ENCODE measurements at places on chromosomes 4 and X. TPM values are rescaled to one million over a fixed set of nuclear protein-coding genes. Genes with fewer than 3 reads are reported as not detected.

DNA sequence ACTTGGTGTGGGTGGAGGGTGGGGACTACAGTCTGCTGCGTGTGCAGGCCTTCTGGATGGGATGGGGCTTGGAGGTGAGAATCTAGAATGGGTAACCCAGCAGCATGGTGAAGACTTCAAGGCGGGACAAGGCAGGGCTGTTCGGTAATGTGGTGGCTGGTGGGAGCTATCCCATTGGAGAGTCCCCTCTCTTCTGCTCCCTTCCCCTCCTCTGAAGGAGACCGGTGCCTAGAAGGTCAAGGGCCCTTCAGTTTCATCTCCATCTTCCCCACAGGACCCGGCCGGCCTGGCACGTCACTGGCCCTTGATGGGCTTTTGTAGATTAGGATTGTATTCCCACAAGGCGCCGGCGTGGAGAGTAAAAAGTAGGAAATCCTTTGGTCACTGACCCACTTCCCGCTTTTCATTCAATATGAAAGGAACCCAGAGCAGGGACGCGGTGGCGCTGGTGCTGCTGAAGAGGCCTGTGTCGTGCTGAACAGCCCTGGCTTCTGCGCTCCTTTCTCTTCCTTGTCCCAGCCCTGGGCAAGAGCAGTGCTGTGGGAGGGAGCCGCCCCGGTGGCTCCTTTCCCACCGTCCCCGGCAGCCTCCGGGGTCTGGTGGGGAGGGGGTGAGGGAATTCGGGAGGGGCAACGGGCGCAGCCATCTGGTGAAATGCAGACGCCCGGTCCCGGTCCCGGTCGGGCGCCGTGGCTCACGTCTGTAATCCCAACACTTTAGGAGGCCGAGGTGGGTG is 7.3 kb upstream of the HMGB3 start:
- no peaks in the 10 kb centered on the region for H3K4me1 ChIP-seq
- H3K27me3 ChIP-seq: no peaks in the 10 kb centered on the region
- H3K27ac ChIP-seq: no peak overlapping the region
- H3K4me3 ChIP-seq: no peak overlapping the region
- H3K36me3 ChIP-seq: no peaks in the 10 kb centered on the region
- no peak for DNase-seq

GRCh38 chr4:20723019-20723418 is 22.8 kb downstream of the PACRGL start:
- no peaks in the 10 kb centered on the region for H3K27me3 ChIP-seq
- DNase-seq: no peak
- no peak overlapping the region for H3K4me3 ChIP-seq
- no peaks in the 10 kb centered on the region for H3K4me1 ChIP-seq
- peaks cover 50% of the 10 kb centered on the region for H3K36me3 ChIP-seq

DNA sequence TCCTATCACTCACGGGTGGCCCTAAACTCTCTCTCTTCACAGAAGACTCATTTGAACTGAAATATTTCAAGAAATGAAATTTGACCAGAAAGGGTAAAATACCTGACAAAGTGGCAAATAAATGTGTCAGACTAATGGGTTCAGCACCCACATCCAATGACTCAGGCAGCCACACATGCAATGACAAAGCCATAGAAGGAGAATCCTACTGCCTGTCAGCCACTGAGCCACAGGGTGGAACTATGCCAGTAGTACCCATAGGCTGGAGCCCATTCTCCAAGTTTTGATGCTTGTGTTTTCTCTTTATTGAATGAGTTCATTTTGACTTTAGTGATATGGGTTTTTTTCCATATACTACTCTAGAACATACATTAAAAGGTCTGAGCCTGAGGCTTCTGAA is 179.0 kb downstream of the BEND2 start:
- no peak overlapping the region for H3K4me3 ChIP-seq
- no peak overlapping the region for H3K27ac ChIP-seq
- H3K27me3 ChIP-seq: no peaks in the 10 kb centered on the region
- no peaks in the 10 kb centered on the region for H3K4me1 ChIP-seq

GRCh38 chr4:110850461-110851442 is 227.9 kb upstream of the PITX2 start:
- no peak for DNase-seq
- H3K4me3 ChIP-seq: no peak overlapping the region
- no peaks in the 10 kb centered on the region for H3K4me1 ChIP-seq
- H3K27ac ChIP-seq: no peak overlapping the region
- H3K27me3 ChIP-seq: peaks cover 5% of the 10 kb centered on the region
- no peaks in the 10 kb centered on the region for H3K36me3 ChIP-seq

GRCh38 chr4:148430854-148431253 is 11.4 kb downstream of the NR3C2 start:
- no peak overlapping the region for H3K27ac ChIP-seq
- no peak overlapping the region for H3K4me3 ChIP-seq
- H3K36me3 ChIP-seq: no peaks in the 10 kb centered on the region
- no peak for DNase-seq

DNA sequence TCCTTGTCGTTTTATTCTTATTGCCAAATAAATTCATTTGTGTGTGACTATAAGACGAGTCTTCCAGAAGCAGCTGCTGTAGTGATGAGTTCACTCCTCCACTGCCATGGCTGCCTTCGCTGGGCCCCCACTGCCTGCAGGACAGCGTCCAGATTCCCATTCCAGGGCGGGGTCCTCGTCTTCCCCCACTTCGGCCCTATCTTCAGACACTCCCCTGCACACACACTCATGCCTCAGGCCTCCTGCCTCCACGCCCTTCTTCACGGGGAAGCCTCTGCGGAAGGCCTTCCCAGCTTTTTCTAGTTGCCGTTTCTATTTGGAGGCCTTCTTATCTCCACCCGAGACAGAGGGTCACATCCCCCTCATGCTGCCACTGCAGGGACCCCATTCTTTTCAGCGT is 80.4 kb downstream of the SHROOM2 start:
- H3K4me1 ChIP-seq: no peaks in the 10 kb centered on the region
- H3K4me3 ChIP-seq: no peak overlapping the region
- peak overlapping the region; percentile 56 for H3K27ac ChIP-seq

- H3K36me3 ChIP-seq: no peaks in the 10 kb centered on the region
- H3K27me3 ChIP-seq: no peaks in the 10 kb centered on the region
- H3K4me1 ChIP-seq: no peaks in the 10 kb centered on the region
- H3K4me3 ChIP-seq: no peak overlapping the region
Observed at GRCh38 chrX:31593353-31593752, 521.5 kb upstream of the FTHL17 start.

GRCh38 chr4:142112451-142112850 is 476.1 kb downstream of the IL15 start:
- no peak overlapping the region for H3K4me3 ChIP-seq
- H3K4me1 ChIP-seq: peaks cover 11% of the 10 kb centered on the region
- H3K36me3 ChIP-seq: no peaks in the 10 kb centered on the region
- H3K27ac ChIP-seq: no peak overlapping the region
- no peak for DNase-seq
- H3K27me3 ChIP-seq: no peaks in the 10 kb centered on the region

GRCh38 chr4:624705-625590 is at the start of gene PDE6B:
Gene PDE6B (plus strand): TSS chr4:625573. CDS start chr4:625627, 54 bp downstream.
- H3K4me1 ChIP-seq: no peaks in the 10 kb centered on the region
- H3K36me3 ChIP-seq: no peaks in the 10 kb centered on the region
- H3K27me3 ChIP-seq: no peaks in the 10 kb centered on the region
- no peak for DNase-seq

GRCh38 chr4:40828661-40829060 is 78.9 kb downstream of the NSUN7 start:
- no peak overlapping the region for H3K4me3 ChIP-seq
- DNase-seq: no peak
- no peaks in the 10 kb centered on the region for H3K36me3 ChIP-seq
- H3K27me3 ChIP-seq: no peaks in the 10 kb centered on the region
- H3K27ac ChIP-seq: no peak overlapping the region

DNA sequence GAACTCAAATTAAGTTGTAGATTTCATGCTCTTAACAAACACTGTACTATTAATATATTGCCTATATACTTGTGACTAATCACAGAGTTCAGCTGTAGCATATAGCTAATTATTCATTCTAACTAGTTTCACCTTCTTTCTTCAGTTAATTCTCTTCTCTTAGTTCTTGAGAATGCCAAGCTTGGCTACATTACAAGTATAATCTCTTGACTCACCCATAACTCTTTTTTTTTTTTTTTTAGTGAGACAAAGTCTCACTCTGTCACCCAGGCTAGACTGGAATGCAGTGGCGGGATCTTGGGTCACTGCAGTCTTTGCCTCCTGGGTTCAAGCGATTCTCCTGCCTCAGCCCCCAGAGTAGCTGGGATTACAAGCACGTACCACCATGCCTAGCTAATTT is 5.4 kb downstream of the KLHL5 start:
- no peaks in the 10 kb centered on the region for H3K36me3 ChIP-seq
- H3K27me3 ChIP-seq: no peaks in the 10 kb centered on the region
- peaks cover 31% of the 10 kb centered on the region for H3K4me1 ChIP-seq

- H3K27me3 ChIP-seq: no peaks in the 10 kb centered on the region
- H3K4me3 ChIP-seq: no peak overlapping the region
- DNase-seq: peak; percentile 64
- H3K4me1 ChIP-seq: no peaks in the 10 kb centered on the region
Observed at GRCh38 chrX:155048977-155049619, 21.8 kb downstream of the CMC4 start.

DNA sequence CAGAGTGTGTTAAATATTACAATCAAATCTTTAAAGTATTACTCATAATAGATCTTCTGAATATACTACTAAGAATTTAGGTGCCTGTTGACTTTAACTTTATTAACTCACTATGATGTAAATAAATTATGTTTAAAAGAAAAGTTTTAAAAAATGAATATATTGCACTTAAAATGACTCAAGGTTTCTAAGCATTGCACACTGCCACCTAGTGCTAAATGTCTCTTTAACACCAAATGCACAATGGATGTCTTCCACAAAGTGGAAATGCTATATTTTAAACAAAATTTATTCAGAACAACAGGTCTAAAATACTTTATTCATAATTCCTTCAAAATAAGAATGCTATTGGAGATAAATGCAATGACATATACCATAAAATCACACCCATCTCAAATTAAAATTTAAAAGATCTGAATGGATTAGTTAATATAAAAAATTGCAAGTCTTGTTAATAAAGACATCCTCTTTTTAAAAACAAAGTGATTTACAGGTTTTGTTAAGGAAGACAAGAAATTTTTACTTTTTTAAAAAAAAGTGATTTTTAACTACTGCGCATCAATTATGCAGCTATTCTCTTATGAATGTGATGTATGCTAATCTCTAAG is 5.5 kb downstream of the INPP4B start:
- no peak overlapping the region for H3K4me3 ChIP-seq
- H3K27ac ChIP-seq: no peak overlapping the region
- H3K27me3 ChIP-seq: no peaks in the 10 kb centered on the region
- H3K4me1 ChIP-seq: peaks cover 5% of the 10 kb centered on the region

DNA sequence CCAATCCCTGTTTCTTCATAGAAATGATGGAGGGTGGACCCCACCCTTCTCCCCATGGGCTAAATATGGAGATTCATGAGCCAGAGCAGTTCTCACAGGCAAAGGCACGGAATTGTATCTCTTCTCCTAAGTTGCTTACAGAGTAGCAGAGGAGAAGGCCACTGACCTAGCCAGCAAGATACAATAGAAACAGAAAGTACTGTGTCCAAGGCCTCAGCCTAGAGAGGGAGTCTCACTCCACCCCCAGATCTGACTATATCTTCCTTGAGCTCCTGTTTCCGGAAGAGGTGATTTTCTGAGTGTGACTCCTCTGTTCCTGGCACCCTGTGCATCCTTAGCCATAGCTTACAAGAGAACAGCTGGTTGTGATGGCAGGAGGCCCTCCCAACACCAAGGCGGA is at the start of gene FATE1:
Gene FATE1, plus strand, starts transcription at position 284 of the 400 bp plus-strand sequence. Its CDS starts 85 bp downstream, at position 369.
- H3K27ac ChIP-seq: no peak within 1 kb of the TSS
- DNase-seq: no peak
- peaks cover 2% of the 10 kb centered on the region for H3K27me3 ChIP-seq
- no peaks in the 10 kb centered on the region for H3K4me1 ChIP-seq

DNA sequence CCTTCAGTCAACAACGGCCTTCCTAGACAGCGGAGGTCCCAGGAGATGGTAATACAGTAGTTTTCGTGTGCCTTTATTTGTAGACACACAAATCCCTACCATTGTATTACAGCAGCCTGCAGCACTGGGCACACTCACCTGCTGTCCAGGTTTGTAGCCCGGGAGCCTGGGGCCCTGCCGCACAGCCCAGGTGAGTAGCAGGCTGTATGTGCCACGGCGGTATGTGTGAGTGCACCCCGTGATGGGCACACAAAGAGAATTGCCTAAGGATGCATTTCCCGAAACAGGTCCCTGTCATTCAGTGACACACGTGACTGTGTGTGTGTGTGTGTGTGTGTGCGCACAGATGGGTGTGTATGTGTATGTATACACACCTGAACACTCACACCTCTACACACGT is 8.1 kb upstream of the SLC25A6 start:
- H3K4me1 ChIP-seq: no peaks in the 10 kb centered on the region
- no peak overlapping the region for H3K27ac ChIP-seq
- no peak overlapping the region for H3K4me3 ChIP-seq
- DNase-seq: no peak
- no peaks in the 10 kb centered on the region for H3K27me3 ChIP-seq

GRCh38 chrX:15864023-15864422 is 9.4 kb upstream of the AP1S2 start:
- H3K36me3 ChIP-seq: no peaks in the 10 kb centered on the region
- H3K4me3 ChIP-seq: no peak overlapping the region
- H3K4me1 ChIP-seq: no peaks in the 10 kb centered on the region

GRCh38 chr4:139851133-139851532 is 185.5 kb downstream of the MGST2 start:
- H3K27me3 ChIP-seq: no peaks in the 10 kb centered on the region
- H3K36me3 ChIP-seq: no peaks in the 10 kb centered on the region
- H3K4me1 ChIP-seq: peaks cover 4% of the 10 kb centered on the region

GRCh38 chr4:176953021-176953420 is 160.3 kb upstream of the VEGFC start:
- H3K27me3 ChIP-seq: no peaks in the 10 kb centered on the region
- no peak overlapping the region for H3K4me3 ChIP-seq
- H3K27ac ChIP-seq: no peak overlapping the region
- H3K4me1 ChIP-seq: no peaks in the 10 kb centered on the region

- H3K27ac ChIP-seq: no peak overlapping the region
- H3K4me3 ChIP-seq: no peak overlapping the region
- no peak for DNase-seq
- no peaks in the 10 kb centered on the region for H3K36me3 ChIP-seq
Observed at GRCh38 chr4:4356106-4357041, 30.5 kb upstream of the NSG1 start.

DNA sequence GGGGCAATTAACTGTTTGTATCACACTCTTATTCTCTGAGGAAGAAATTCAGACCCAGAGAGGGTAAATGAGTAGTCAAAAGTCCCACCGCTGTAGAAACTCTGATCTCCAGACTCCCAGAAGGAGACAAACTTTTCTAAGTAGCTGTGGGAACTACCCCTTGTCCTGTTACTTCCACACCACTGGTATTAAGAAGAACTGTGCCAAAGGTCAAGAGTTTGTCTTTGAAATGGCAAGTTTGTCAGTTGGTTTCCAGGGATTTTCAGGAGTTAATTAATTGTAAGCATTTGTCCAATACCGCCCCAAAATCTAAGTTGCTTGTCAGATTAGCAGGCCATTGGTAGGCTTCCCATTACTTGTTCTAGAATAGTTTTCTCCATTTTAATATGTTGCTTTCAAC is 85.7 kb downstream of the GC start:
- H3K27ac ChIP-seq: no peak overlapping the region
- no peaks in the 10 kb centered on the region for H3K27me3 ChIP-seq
- no peaks in the 10 kb centered on the region for H3K36me3 ChIP-seq
- DNase-seq: no peak
- no peak overlapping the region for H3K4me3 ChIP-seq

CCDC149 gene
- 10.5 TPM for polyA plus RNA-seq

PTCHD1 gene
- polyA plus RNA-seq: 0.07 TPM

SMIM31 gene
- not detected for polyA plus RNA-seq

FNIP2 gene
- polyA plus RNA-seq: 3.5 TPM

RXFP1 gene
- polyA plus RNA-seq: 3.8 TPM

CXCL10 gene
- polyA plus RNA-seq: 6.8 TPM

STARD8 gene
- 2.8 TPM for polyA plus RNA-seq

SULT1E1 gene
- polyA plus RNA-seq: 24.1 TPM

VCX3A gene
- polyA plus RNA-seq: not detected

Data from adrenal gland (tissue), 19 donors.